AG09309 (cell line): ENCODE measurements at places on chromosomes 7 and 10.
A peak's percentile ranks its signal among the peaks of the same experiment; 100 is the strongest.

GRCh38 chr10:28060031-28060607 is 61.2 kb upstream of the ODAD2 start:
- no peak for DNase-seq

- no peak for DNase-seq
These were observed 20.3 kb upstream of the IGF2BP3 start for GRCh38 chr7:23490357-23491135.

- DNase-seq = no peak
These were observed 185.8 kb downstream of the RELN start for GRCh38 chr7:103803631-103804030.

DNA sequence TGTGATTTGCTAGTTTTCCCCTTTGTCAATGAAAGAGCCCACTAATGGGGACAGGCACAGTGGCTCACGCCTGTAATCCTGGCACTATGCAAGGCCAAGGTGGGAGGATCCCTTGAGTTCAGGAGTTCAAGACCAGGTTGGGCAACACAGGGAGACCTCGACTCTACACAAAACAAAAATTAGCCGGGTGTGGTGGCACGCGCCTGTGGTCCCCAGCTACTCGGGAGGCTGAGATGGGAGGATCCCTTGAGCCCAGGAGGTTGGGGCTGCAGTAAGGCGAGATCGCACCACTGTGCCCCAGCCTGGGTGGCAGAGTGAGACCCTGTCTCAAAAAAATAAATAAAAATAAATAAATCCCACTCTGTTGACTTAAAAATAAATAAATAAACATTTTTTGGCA is 5.1 kb downstream of the WIPI2 start:
- DNase-seq = no peak

GRCh38 chr7:92359801-92360200 is 87.5 kb upstream of the GATAD1 start:
- DNase-seq = peak; percentile 17

- DNase-seq = no peak
These were observed 52.8 kb downstream of the ABCA13 start for GRCh38 chr7:48224042-48224441.

DNA sequence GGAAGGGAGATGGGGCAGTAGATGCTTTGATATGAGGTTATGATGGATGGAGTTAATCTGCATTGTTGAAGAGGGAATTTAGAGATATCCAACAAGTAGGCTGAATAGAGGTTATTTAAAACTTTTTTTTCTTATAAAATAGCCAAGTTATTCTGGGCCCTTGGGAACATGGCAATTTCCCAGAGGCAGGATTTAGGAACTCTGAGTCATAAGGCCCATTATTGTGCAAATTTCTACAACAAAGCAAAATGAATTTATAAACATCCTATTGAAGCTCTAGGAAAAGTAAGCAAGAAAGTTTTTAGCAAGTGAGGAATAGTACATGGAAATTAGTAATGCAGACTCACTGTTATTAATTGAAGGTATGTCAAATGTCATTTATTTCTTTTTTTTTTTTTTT is 160.9 kb upstream of the NPY start:
- DNase-seq = peak; percentile 11

DNA sequence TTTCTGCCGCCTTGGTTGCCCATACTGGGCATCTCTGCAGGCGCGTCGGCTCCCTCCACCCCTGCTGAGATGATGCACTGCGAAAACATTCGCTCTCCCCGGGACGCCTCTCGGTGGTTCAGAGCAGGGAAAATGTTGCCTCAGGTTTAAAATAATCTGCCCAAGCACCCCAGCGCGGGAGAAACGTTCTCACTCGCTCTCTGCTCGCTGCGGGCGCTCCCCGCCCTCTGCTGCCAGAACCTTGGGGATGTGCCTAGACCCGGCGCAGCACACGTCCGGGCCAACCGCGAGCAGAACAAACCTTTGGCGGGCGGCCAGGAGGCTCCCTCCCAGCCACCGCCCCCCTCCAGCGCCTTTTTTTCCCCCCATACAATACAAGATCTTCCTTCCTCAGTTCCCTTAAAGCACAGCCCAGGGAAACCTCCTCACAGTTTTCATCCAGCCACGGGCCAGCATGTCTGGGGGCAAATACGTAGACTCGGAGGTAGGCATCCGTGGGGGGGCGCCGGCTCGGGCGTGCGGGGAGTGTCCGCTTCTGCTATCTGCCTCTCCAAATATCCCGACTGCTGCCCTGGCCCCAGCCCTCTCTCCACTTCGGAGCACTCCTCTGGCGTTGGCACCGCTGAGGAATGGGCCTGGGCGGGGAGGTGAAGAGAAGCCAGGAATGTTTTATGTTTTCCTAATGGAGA is at the start of gene CAV1:
CAV1 (plus strand) TSS at position 428 of the 689 bp plus-strand sequence; CDS start at position 455, 27 bp downstream.
- DNase-seq = peak; percentile 89

DNA sequence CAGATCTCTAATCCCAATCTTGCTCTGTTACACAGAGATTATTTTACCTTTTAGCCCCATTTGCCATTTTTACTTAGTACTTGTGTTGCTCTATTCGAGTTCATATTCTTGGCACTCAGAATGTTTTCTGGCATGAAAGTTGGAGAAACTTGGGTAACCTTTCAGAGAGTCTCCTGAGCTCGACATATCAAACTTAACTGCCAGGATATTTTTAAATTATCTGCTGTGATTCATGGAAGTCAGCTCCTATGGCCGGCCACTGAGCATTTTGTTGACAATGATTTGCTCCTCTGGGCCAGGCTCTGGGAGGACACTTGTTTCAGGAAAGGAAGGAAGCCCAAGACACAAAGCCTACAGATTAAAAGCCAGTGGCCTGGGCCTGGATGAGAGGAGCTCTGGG is 396.7 kb downstream of the TNS3 start:
- DNase-seq = no peak

DNA sequence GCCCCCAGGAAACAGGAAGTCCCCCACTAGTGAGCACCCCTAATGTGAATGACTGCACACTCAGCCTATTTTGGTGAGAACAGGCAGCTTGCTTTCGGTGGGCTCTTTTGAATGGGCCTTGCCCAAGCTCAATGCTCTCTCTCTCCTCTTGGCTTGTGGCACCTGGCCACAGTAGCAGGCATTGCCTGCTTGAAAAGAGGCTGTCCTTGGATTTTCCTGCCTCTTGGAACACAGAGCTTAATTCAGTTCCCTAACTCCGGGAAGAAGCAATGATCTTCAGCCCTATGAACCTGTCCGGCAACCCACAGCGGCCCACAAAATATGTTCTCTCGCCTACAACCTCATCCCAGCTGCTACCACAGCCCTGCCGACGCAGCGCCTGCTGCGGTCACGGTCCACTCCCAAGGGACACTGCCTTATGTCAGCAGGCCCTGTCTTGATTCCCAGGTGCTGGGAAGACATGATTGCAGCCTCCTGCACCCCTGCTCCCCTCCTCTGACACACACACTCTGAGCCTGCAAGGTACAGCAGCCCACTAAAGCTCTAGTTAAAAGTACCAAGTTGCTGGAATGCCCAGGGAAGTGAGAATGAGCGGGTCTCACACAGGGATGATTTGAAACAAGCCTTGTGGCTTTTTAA is 715.5 kb upstream of the GALNT17 start:
- no peak for DNase-seq

GRCh38 chr7:48299580-48300169 is 128.4 kb downstream of the ABCA13 start:
- DNase-seq = peak; percentile 31

- no peak for DNase-seq
These were observed 100.0 kb upstream of the PRR15 start for GRCh38 chr7:29463504-29464158.

GRCh38 chr7:35351466-35351865 is 97.6 kb upstream of the TBX20 start:
- DNase-seq = no peak

- DNase-seq = no peak
These were observed 71.3 kb downstream of the PFKFB3 start for GRCh38 chr10:6274040-6274439.

- DNase-seq = no peak
These were observed 187.2 kb downstream of the PPP1R3A start for GRCh38 chr7:113731571-113731970.

- DNase-seq = no peak
These were observed 5.5 kb upstream of the GDF10 start for GRCh38 chr10:47294501-47294900.

DNA sequence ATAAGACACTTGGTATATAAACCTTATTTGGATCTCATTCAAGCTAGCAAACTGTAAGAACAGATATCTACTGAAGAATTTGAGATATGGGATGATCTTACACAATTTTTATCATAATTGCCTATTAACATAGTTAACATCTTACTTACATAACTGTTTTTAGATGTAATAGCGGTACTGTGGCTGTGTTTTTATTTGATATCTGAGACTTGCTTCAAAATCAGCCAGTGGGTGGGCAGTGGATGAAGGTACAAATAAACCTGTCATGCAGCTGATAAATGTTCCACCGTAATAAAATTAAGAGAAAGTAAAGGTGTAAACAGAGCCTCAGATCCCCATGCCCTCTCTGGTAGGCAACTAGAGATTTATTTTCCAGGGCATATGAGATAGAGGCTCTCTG is 28.4 kb upstream of the PTPRN2 start:
- DNase-seq = no peak

DNA sequence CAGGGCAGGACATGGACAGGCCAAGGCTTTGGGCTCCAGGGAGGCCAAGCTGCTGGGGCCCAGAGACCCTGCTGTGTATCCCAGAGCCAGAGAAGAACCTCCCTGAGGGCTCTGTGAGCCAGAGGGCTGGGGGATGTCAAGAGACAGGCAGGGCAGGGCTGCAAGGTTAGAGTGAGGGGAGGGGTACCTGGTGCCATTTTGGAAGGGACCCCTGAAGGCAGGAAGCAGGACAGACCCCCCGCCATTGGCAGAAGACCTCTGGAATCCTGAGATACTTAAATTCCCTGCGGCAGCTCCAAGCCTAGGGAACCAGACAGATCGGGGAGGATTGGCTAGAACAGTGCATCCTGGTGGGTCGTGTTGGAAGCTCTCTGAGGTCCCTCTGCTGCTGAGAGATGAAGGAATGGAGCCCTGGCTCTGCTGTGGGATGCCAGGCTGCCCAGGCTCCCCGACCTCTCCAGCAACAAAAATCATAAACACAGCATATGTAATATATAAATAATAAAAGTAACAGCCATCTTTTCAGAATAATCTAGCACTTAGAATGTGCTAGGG is 75.0 kb downstream of the LHPP start:
- no peak for DNase-seq

- DNase-seq = no peak
These were observed 465.1 kb downstream of the ATRNL1 start for GRCh38 chr10:115558252-115558651.

DNA sequence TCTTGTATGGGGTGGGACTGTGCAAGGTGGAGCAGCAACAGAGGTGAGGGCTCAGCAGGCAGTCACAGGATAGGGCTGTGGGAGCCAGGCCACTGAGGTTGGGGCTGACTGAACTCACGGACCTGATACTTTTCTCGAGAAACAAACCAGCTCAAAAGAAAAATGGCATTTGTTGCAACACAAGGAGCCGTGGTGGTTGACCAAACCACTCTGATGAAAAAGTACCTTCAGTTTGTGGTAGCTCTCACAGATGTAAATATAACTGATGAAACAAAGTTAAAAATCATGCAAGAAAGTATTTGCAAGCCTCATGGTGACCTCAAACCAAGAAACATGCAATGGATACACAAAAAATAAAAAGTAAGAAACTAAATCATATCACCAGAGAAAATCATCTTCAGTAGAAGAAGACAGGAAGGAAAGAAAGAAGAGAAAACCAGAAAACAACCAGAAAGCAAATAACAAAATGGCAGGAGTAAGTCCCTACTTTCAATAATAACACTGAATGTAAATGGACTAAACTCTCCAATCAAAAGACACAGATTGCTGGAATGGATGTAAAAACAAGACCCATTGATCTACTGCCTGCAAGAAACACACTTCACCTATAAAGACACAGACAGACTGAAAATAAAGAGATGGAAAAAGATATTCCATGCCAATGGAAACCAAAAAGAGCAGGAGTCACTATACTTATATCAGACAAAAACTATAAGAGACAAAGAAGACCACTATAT is 48.9 kb upstream of the DUSP5 start:
- DNase-seq = no peak

DNA sequence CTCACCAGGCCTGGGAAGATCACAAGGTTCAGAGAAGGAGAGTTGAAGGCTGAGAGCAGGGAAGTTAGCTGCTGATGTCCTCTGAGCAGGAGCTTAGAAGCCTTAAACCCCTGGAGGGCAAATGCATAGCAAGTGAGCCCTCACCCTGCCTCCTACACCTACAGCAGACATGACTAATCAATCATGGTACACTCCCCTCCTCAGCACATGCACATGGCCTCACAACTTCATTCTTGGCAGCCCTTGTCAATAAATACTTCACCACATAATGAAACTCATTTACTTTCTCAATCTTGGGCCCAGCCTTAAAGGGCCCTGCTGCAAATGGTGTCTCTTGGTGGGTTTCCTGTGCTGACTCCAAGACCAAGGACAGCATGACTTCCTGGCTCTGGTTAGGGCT is 12.9 kb downstream of the MMRN2 start:
- DNase-seq = no peak

DNA sequence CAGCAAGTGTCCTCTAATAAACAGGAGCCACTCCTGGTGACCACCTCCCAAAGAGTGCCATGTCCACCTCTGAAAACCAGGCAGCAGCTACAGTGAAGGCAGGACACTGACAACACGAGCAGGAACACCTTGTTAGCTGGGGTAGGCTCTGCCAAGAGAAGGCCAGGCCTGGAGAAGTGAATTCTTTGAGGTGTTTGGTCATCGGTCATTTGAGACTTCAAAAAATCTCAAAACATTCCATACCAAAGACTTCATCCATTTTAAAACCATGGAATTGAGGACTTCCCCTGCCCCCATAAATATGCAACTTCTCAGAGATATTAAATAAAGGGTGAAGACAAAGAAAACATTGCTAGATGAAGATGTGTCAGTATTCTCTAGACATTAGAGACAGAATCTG is 28.4 kb upstream of the OPALIN start:
- DNase-seq = no peak

GRCh38 chr10:34702982-34703381 is 112.1 kb downstream of the PARD3 start:
- no peak for DNase-seq

- DNase-seq = no peak
These were observed 4.3 kb downstream of the SHH start for GRCh38 chr7:155807789-155808548.

- no peak for DNase-seq
These were observed at the start of gene SLC26A5 for GRCh38 chr7:103446049-103446520. SLC26A5 (minus strand) TSS chr7:103446207; CDS start chr7:103421514, 24,693 bp downstream.

DNA sequence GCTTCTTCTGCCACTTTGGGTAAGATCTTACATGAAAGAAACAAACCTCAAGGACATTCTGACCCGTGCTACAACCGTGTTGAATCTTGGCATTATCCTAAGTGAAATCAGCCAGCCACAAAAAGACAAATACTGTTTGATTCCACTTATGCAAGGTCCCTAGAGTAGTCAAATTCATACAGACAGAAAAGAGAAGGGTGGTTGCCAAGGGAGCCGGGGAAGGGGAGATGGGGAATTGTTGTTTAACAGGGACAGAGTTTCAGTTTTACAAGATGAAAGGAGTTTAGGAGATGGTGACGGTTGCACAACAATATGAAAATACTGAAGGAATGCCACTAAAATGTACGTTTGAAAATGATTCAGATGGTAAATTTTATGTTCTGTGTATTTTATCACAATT is 12.2 kb upstream of the CLEC2L start:
- no peak for DNase-seq

GRCh38 chr10:70265032-70265689 is 18.6 kb downstream of the NPFFR1 start:
- DNase-seq = no peak

GRCh38 chr7:151104411-151105235 is 18.3 kb downstream of the AGAP3 start:
- no peak for DNase-seq

GRCh38 chr7:31014826-31015225 is 37.3 kb upstream of the ADCYAP1R1 start:
- no peak for DNase-seq

- DNase-seq = no peak
These were observed 208.3 kb downstream of the CELF2 start for GRCh38 chr10:11225935-11226334.
